Glutamatergic neuron (in vitro differentiated cells): ENCODE measurements at places on chromosomes 4 and X. TPM values are rescaled to one million over a fixed set of nuclear protein-coding genes. Genes with fewer than 3 reads are reported as not detected.

DNA sequence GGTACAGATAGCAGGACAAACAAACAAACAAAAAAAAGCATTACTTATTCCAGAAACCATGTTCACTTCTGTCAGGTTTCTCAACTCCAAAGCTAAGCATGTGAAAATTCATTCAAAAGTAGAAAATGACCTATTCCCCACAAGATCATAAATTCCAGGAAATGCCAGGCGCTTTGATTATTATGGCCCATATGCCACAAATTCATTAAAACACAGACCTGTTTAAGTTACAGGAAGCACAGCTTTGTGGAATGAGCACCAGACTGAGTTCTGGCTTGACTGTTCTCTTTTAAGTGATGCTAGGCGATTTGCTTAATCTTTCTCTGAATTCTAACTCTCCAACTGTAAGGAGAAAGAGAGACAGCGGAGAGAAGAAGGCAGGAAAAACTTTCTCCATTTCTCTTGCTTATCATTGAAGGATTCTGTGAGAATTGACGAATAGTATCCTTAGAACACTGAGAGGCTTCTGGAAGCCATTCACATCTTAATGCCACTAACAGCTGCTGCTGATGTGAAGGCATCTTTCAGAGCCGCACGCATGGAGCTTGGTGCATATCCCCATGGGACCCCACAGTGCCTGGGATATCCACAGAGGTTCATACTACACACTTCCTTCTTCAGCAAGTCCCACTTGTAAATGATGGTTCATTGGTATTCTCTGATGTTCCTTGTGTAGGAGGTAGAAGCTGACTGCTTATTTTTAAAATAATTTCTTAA, 138.0 kb downstream of the ZNF674 start:
- DNase-seq = no peak
- no peak overlapping the region for H3K4me3 ChIP-seq
- no peaks in the 10 kb centered on the region for H3K36me3 ChIP-seq
- no peaks in the 10 kb centered on the region for H3K4me1 ChIP-seq
- no peak overlapping the region for H3K27ac ChIP-seq
- peaks cover 1% of the 10 kb centered on the region for H3K27me3 ChIP-seq

DNA sequence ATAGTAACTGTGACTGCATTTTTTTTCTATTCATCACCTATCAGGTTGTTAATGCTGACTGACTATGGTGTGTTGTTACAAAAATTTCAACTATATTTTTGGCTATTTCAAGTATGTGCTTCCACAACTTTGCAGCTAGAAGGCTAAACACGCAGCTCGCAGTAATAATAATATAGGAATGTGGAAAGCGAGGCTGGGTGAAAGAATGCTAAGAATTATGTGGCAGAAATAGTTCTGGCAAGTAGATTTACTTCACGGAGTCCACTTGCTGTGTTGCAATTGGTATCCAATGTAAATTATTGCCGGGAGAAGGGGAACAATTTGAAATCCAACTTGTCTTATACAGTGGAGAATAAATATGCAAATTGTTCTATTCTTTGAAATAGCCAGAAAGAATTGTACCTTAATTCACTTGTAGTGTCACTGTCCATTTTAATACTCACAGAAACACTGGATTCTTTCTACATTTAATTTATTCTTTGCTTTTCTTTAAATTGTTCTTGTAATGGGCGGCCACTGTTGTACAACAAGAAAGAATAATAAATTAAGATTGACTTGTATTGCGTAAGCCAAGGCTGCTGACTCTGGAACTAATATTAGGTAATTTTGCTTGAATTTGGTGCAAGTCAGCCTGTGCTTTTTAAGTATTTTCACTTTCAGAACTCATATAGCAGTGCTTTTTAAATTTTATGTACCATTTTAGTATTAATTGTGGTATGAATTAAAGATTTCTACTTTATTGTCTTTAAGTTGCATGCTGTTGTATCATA, 154.9 kb downstream of the FRMPD4 start:
- H3K4me1 ChIP-seq = peaks cover 2% of the 10 kb centered on the region
- H3K36me3 ChIP-seq = no peaks in the 10 kb centered on the region
- no peak overlapping the region for H3K27ac ChIP-seq
- H3K4me3 ChIP-seq = no peak overlapping the region
- H3K27me3 ChIP-seq = no peaks in the 10 kb centered on the region

GRCh38 chr4:42352049-42352448, 45.2 kb upstream of the SHISA3 start:
- DNase-seq = no peak
- no peak overlapping the region for H3K4me3 ChIP-seq
- no peaks in the 10 kb centered on the region for H3K27me3 ChIP-seq
- no peaks in the 10 kb centered on the region for H3K36me3 ChIP-seq
- no peaks in the 10 kb centered on the region for H3K4me1 ChIP-seq
- no peak overlapping the region for H3K27ac ChIP-seq

- peaks cover 7% of the 10 kb centered on the region for H3K27me3 ChIP-seq
- no peak overlapping the region for H3K4me3 ChIP-seq
- peaks cover 13% of the 10 kb centered on the region for H3K36me3 ChIP-seq
- H3K27ac ChIP-seq = no peak overlapping the region
These were observed 94.2 kb upstream of the PPP2R3B start for GRCh38 chrX:480861-481417.

- H3K36me3 ChIP-seq = no peaks in the 10 kb centered on the region
- no peak overlapping the region for H3K4me3 ChIP-seq
- H3K27ac ChIP-seq = no peak overlapping the region
- H3K4me1 ChIP-seq = no peaks in the 10 kb centered on the region
- no peaks in the 10 kb centered on the region for H3K27me3 ChIP-seq
These were observed 147.2 kb downstream of the RELL1 start for GRCh38 chr4:37538931-37539330.

- H3K27ac ChIP-seq = no peak overlapping the region
- H3K36me3 ChIP-seq = no peaks in the 10 kb centered on the region
- H3K27me3 ChIP-seq = no peaks in the 10 kb centered on the region
- H3K4me3 ChIP-seq = no peak overlapping the region
- H3K4me1 ChIP-seq = no peaks in the 10 kb centered on the region
These were observed 8.8 kb downstream of the CHST7 start for GRCh38 chrX:46582325-46582724.

DNA sequence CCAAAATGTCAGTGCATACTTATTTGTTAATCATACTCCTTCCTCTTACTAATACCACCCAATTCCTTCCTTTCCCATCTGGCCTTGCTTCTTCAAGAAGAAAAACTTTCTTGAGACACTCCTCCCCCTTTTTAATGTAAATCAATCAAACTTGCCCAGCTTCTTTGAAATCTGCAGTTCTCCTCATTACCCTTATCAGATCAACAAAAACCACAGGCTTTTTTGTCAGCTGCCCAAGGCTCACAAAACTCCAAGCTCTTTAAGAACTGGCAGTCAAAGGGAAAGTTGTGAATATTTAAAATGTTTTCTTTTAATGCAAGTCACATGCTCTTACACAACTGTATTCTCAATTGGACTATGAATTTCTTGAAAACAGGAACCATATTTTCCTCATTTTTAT, 11.3 kb upstream of the MYOZ2 start:
- no peak overlapping the region for H3K27ac ChIP-seq
- no peak for DNase-seq
- H3K27me3 ChIP-seq = no peaks in the 10 kb centered on the region

GRCh38 chr4:15240764-15241163, 187.1 kb upstream of the C1QTNF7 start:
- no peak overlapping the region for H3K27ac ChIP-seq
- H3K36me3 ChIP-seq = no peaks in the 10 kb centered on the region
- H3K4me3 ChIP-seq = no peak overlapping the region
- no peaks in the 10 kb centered on the region for H3K27me3 ChIP-seq

- H3K4me3 ChIP-seq = no peak overlapping the region
- H3K36me3 ChIP-seq = no peaks in the 10 kb centered on the region
- H3K27me3 ChIP-seq = peaks cover 2% of the 10 kb centered on the region
- no peak for DNase-seq
- H3K27ac ChIP-seq = no peak overlapping the region
These were observed 165.0 kb downstream of the HEPH start for GRCh38 chrX:66328950-66329596.

DNA sequence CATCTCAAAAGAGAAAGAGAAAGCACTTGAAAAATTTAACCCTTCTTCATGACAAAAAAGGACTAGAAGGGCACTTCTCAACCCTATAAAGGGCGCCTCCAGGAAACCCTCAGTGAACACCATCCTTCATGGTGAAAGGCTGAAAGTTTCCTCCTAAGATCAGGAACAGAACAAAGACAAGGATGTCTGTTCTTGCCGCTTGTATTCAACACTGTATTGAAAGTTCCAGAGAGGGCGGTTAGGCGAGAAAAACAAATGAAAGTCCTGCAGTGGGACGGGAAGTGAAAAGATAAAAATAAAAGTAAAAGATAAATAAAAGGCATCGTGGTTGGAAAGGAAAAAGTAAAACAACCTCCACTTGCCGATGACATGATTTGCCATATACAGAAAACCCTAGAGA, 50.9 kb downstream of the RNF212 start:
- peak overlapping the region; percentile 69 for H3K4me3 ChIP-seq
- H3K27ac ChIP-seq = peak overlapping the region; percentile 97
- H3K36me3 ChIP-seq = no peaks in the 10 kb centered on the region
- H3K27me3 ChIP-seq = peaks cover 4% of the 10 kb centered on the region

Gene RAB33B
- total RNA-seq = 5.0 TPM

Gene ATP1B4
- total RNA-seq = not detected

Gene KIF4A
- total RNA-seq = 4.6 TPM

Gene GAGE12H
- not detected for total RNA-seq

Gene XPNPEP2
- total RNA-seq = not detected

Gene ASB9
- not detected for total RNA-seq

Gene BTC
- not detected for total RNA-seq

Gene NFKB1
- 3.2 TPM for total RNA-seq

Gene ARX
- 0.98 TPM for total RNA-seq

Gene VEGFD
- 0.20 TPM for total RNA-seq

Gene PNMA6A
- 14.0 TPM for total RNA-seq

Gene CXCL8
- total RNA-seq = not detected

Gene REST
- total RNA-seq = 1.5 TPM

Gene UGT2B15
- total RNA-seq = not detected
